Stimulated activated CD4-positive, alpha-beta T cell treated with anti-CD3 and anti-CD28 coated beads, Interleukin-2, amount 100 ng/mL, for 48 hours (primary cell): ENCODE measurements at places on chromosomes 12 and 14.
A peak's percentile ranks its signal among the peaks of the same experiment; 100 is the strongest.

DNA sequence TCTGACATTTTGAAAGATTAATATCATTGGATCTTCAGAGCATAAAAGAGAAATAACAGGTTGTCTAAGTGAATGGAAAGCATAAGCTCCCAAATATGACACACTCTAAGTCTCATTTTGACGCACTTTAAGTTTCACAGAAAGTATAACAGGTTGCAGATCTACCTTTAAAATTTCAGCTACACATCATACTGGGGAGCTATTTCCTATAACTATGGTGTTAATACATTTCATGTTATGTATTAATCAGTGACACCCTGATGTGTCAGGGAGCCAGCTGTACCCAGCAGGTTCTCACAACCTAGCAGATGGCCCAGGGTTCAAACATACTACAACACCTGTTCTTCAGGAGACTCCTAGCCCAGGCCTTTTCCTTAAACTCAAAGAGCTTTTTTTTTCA lies 31.1 kb upstream of the TMX1 start:
- DNase-seq: no peak

- no peak for DNase-seq
These were observed 83.5 kb downstream of the BRMS1L start for GRCh38 chr14:35909665-35910064.

DNA sequence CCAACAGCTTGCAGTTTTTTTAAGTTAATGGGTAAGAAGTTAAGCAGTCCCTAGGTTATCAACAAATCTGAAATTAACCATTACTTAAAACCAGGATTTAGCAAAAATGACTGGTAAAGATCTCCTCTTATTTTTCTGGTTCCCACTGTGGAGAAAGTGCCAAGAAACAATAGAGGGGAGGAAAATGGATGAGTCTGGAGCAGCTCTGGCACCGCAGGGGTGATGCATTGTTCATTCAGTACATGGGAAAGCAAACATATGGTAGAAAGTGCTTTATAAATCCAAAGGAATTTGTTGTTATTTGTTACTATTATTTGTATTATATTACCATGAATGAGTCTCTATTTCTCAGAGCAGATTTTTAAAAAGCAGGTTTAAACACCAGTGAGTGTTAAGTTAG lies 92.2 kb downstream of the DYRK2 start:
- no peak for DNase-seq

- DNase-seq: peak; percentile 36
These were observed 1.1 kb upstream of the RHOF start for GRCh38 chr12:121794534-121795033.

DNA sequence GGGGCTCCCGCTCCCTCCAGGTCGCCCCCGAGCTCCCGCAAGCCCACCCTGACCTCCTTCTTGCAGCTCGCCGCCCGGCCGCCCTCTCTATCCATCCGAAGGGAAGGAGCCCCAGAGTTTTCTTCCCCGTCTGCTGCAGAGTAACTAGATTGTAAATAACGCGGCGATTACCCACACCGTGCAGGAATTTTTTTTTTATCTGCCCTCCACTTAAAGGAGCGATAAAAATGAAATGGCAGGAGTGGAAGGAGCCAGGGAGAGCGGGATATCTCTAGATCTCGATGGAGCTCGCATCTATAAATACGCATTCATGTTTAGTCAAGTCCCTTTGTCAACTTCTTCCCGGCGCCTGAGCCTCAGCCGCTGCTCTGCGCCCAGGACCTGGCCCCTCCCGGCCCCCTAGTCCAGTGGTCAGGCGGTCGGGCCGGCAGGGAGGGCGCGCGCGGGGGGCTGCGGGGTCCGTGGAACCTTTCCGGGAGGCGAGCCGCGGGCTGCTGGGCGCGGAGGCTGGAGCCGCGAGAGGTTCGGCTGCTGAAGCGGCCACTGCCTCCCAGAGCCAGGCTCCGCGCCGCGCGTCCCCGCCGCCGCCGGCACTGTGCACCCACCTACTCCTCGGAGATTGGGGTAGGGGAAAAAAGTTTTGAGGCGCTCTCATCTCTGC lies 386.0 kb downstream of the BCAT1 start:
- DNase-seq: no peak

DNA sequence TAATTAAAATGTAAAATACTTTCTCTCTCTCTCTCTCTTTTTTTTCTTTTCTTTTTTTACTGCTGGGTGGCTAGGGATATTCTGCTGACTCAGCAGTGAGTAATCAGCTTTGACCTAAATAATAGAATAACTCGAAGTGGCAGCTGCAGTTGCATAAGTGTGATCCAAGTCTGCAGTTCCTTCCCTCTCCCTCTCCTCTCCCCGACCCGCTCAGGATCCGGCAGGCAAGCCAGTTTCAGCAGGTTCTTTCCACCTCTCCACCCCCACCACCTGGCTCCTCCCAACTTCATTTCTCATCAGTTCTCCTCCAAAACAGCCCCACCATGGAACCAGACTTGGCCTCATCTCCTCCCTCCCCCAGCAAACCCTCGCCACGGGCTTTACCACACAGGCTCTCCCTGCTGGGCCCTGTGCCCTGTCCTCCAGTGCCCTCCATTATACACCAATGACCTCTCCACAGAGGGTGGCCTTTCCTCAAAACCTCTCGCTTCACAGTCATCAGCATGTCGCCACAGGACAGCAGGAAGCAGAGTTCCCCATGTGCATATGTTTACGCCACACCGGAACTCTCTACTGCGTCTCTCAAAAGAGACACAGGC lies 22.4 kb downstream of the SLC7A8 start:
- no peak for DNase-seq

GRCh38 chr12:79685068-79685467 lies 5.7 kb downstream of the PAWR start:
- no peak for DNase-seq
